Fibroblast of skin of left quadriceps (primary cell): ENCODE measurements at places on chromosomes 6 and 20.
A peak's percentile ranks its signal among the peaks of the same experiment; 100 is the strongest.

DNA sequence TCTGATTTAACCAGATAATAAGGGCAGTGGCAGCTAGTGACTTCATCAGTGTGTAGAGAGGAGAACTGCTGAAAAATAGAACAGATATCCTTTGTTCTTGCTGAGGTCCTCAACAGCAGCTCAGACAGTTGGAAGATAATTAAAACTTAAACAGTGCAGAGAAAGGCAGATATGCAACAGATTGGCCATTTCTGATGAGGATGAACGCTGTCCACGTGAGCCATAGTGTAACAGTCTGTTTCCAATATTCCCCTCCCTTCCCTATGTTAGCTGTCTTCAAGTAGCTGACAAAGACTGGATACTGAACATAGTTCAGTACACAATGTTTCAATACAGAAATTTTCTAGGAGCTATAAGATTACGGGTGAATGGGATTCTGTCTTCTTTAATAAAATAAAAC, 291.4 kb downstream of the BTBD9 start:
- DNase-seq: no peak

DNA sequence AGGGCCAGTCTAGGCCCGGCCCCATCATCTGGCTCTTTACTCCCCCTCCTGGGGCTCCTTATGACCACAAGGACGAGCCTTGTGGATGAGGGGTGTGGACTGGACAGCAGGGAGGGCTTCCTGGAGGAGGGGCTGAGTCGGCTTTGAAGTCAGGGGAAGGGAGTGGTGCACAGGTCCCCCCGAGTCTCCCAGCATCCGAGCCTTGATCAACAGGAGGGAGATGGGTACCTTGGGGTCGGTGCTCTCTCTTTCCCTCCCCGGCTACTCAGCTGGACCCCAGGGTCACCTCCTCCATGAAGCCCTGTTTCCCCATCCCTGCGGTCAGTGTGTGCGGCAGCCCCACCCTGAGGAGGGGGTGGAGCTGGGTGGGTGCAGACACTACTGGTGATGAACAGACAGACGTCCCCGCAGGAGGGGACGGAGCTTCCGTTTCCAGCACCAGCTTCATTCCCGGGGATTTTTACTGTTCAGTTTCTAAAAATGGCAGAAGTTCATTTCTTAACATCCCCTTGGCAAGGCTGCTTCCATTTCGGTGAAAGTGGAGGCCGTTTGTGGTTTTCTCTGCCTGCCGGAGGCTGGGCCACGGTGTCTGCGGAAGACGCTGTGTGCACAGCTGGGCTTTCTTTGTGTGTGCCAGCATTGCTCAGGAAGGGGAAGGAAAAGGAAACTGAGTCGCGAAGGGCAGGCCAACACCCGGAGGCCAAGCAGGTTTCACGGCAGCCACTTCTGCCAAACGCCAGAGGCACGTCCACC, 19.6 kb downstream of the NTSR1 start:
- DNase-seq: no peak

DNA sequence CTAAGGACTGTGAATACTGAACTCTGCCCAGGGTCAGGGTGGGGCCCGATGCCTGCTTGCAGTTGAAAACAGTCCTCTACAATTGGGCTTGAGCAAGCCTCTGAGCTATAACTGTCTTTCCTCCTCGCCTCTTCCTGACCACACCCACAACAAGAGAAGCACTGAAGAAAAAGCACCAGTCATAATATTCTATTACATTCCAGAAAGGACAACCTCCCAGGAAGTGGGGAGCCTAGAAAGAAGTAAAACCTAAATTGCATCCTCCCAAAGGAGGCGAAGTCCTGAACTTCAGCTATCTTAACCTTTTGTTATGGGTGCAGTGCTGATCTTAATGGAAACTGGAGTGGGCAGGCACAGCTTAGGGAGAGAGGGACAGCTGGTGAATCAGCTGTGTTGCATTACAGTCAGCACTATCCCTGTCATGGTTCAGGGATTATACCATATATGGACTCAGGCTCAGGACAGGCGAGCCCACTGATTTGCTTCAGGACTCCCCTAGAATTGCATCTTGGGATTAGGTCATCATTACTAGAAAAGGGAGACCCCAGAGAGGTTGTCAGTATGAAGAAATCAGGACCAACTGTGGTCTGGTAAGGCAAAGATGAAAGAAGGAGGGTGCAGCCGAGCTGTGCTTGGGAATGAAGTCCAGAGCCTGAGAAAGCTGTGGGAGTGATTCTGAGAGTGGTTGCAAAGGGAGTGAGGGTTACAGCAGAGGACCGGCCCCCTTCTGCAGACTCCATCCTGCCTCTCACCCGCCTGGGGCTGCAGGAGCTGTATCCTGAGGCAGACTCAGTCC, 18.3 kb upstream of the TRAM2 start:
- peak; percentile 85 for DNase-seq

- DNase-seq: no peak
Measured at GRCh38 chr6:24719125-24719971, at the start of gene C6orf62. TSS of gene C6orf62 (minus strand) at chr6:24719154. CDS start at chr6:24718668, 486 bp downstream.

- DNase-seq: peak; percentile 20
Measured at GRCh38 chr6:34664256-34664971, 32.2 kb downstream of the ILRUN start.

- no peak for DNase-seq
Measured at GRCh38 chr20:5973172-5973571, 22.7 kb downstream of the MCM8 start.

DNA sequence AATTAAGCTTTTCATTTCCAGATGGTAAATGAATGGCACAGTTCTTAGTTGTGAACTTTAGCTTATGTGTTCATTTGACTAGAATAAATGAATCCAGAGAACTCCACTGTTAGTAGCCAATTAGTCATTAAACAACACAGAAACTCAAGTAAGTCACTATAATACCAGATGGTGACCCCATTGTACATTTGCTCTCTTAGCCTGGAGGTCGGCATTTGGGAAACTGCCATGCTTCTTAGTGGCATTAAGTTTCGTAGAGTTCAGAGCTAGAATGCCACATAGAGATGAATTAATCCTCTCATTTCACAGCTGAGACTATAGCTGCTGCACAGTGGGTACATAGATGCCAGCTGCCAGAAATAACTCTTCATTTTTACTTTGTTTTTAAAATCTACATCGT, 10.8 kb upstream of the DTNBP1 start:
- DNase-seq: no peak

DNA sequence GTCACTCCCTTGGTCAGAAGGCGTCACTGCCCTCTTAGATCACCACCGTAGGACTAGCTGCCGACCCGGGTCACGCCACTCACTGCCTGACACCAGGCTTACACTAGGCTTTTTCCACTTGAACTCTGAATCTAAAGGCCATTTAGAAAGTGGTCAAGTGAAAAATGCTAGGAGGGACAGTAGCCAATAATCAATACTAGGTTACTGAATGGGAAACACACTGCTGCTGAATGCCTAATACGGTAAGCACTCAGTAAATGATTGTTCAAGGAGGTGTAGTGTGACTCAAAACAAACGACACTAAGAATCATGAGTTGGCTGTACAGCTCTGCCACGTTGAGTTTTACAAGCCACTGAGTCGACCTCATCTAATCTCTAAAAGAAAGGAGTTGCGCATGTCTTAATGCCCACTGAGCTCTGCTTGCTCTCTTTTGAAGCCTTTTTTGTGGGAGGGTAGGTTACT, 760 bp upstream of the IBTK start:
- no peak for DNase-seq

- no peak for DNase-seq
Measured at GRCh38 chr6:32375739-32376529, 4.2 kb upstream of the TSBP1 start.

DNA sequence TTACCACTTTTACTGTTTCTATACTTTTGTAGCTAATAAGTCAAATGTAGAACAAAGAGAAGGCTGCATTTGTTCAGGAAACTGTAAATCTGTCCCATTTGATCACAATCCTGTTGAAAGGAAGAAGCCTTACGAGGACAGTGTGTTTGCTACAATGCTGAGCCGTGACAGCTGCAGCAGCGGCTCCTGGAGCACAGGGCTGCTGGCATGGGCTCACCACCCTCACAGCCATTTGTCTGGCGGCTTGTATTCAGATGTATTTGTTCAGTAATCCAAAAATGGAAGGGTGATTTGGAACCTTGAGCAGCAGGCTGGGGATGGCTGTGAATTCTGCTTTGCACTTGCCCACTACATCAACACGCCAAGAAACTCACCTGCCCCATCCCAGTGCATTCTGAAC, 5.7 kb downstream of the TUBB2A start:
- no peak for DNase-seq

DNA sequence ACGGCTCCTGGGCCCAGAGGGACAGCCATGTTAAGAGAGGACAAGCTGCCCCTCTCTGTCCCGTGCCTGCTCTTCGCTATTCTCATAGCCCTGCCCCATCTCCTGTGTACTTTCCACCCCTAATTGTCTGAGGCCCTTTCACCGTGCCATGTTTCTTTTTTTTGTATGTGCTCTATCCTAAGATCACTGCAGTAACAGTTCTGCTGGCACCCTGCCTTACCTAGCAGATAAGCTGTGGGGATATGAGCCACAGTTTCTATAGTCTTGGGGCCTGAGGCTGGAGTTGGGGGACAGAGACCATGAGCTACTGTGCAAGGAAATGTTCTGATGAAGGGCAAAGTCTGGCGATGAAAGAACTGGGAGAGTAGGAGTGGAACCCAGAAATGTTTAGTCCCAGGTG, 269.5 kb upstream of the CITED2 start:
- DNase-seq: no peak

GRCh38 chr20:43375591-43375990, 82.1 kb upstream of the SRSF6 start:
- DNase-seq: no peak

DNA sequence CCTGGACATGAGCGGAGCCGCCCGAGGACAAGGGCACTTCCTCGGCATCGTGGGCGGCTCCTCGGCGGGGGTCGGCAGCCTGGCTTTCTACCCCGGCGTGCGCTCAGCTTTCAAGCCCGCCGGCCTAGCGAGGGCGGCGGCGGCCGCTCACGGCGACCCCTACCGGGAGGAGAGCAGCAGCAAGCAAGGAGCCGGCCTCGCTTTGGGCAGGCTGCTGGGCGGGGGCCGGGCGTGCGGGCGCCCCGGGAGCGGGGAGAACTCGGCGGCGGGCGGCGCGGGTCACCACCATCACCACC, 6.7 kb downstream of the PRDM13 start:
- DNase-seq: no peak
